ENCODE measurements at places on chromosomes 13 and 19.

- no peak for DNase-seq
Observed at GRCh38 chr19:8641908-8642547, 11.6 kb downstream of the NFILZ start.

DNA sequence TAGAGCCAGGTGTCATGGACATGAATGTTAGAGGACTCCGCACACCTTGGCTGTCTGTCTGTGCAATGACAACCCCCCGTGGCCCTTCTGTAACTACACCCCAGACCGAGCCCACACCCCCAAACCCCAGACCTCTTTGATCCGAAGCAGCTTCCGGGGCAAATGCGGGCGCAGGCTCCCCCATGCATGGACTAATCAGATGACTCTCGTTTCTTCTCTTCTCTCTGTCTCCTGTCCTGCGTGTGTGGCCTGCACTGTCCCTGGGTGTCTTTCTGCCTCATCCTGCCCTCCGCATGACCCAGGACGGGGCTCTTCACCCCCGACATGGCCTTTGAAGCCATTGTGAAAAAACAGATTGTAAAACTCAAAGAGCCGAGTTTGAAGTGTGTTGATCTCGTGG lies 38.9 kb downstream of the TMED1 start:
- DNase-seq, result no peak

DNA sequence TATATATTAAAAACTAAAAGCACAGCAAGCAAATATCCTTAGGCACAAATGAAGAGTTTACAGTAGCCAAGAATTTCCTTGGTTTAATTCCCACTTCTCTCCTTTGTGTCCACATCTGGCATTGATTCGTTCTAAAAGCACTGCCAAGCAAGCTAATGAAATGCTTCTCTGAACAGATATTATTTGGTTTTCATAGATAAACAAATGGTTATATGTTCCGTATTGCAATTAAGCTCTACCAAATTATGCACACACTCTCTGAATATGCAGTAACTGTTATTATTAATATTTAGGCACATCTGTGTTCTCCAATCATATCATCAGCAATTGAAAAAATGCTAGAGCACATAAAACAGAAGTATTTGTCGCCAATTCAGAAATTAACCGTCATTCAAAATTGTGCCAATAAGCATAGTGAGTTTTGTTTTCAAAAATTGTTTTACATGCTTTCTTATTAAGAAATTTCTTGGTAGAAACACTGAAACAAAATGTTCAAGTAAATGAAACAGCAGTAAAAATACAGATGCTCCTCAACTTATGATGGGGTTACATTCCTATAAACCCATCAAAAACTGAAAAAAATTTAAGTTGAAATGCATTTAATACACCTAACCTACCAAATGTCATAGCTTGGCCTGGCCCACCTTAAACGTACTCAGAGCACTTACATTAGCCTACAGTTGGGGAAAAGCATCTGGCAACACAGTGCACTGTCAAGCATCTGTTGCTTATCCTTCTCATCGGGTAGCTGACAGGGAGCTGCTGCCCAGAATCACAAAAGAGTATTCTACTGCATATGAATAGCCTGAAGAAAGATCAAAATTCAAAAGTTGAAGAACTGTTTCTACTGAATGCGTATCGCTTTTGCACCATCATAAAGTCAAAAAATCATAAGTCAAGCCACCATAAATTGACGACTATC lies 2134.7 kb downstream of the PCDH9 start:
- no peak for DNase-seq

GRCh38 chr13:51781246-51782022 lies 22.5 kb downstream of the DHRS12 start:
- DNase-seq, result no peak

GRCh38 chr13:83878691-83879430 lies 3.4 kb downstream of the SLITRK1 start:
- no peak for DNase-seq

- no peak for DNase-seq
Observed at GRCh38 chr13:20482275-20482761, 43.3 kb downstream of the CRYL1 start.

GRCh38 chr13:95153647-95154412 lies 147.4 kb downstream of the ABCC4 start:
- no peak for DNase-seq

- DNase-seq, result no peak
Observed at GRCh38 chr13:58397596-58398387, 766.2 kb downstream of the PCDH17 start.

GRCh38 chr13:98339684-98340425 lies 162.8 kb upstream of the RNF113B start:
- DNase-seq, result no peak

DNA sequence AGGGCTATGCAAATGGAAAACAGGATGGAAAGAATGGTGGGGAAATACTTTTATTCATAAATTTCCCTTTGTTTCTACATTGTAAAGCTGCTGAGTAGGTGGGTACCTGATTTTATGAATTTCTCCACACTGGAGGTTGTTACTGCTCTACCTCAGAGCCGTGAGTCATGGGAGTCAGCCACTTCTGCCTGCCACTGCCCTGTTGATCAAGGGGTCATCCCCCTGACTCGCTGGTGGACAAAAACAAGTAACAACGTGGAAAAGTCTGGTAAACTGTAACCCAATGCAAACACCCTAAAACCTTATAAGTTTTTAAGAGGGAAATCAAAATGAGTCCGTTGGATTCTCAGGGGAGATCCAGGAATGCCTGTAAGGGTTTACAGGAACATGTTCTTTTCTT lies 329.5 kb downstream of the ATP8A2 start:
- DNase-seq, result no peak
